ENCODE measurements at places on chromosomes 16 and 17. TPM values are rescaled to one million over a fixed set of nuclear protein-coding genes. Genes with fewer than 3 reads are reported as not detected.

- no peak for DNase-seq
These were observed 15.4 kb upstream of the KRT24 start for GRCh38 chr17:40718930-40719329.

DNA sequence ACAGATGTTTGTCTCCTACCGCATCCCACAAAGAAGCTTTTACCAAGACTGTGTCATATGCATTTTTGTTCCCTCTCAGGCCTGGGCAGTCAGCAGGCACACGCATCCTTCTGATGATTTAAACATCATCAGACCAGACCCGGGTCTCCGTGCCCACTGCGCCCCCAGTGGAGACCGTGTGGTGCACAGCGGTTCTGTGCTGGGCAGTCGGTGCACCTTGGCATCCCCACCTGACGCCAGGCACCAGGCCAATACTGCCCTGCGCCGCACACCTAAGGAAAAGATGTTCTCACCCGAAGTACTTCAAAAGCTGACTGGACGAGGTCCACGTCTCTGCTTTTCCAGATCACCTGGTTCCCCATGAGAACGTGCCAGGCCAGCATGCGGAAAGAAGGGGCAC lies 10.6 kb upstream of the PLD6 start:
- no peak for DNase-seq

DNA sequence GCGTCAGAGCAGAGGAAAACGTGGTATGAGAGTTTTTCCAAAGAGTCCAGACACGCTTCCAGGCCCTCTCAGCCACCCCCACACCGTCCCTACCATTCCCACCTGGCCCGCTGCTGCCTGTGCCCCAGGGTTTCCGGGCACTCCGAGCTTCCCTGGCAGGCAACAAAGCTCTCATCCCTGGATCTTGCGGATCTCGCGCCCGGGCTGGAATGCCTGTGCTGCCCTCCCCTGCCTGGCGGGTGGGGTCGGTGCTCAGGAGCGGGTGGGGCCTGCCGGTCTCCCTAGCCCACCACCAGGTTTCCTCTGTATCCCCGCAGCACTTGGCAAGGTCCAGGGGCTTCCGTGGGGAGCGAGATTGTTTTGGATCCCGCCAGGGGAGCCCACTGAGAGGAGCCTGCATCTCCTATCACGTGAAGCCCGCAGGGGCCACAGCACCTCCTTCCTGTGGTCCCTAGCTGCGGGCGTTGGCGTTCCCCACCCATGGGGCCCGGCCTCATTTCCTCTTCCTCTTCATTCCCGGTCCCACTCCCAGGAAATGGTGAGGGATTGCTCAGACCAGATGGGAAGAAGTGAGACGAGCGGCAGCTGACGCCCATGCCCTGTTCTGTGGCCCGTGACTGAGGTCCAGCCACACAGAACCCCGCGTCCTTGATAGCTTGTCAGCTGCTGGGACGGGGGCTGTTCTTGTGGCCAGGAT lies 11.0 kb downstream of the TBC1D24 start:
- no peak for DNase-seq

- DNase-seq, result no peak
These were observed 12.2 kb downstream of the BANP start for GRCh38 chr16:87963400-87963799.

DNA sequence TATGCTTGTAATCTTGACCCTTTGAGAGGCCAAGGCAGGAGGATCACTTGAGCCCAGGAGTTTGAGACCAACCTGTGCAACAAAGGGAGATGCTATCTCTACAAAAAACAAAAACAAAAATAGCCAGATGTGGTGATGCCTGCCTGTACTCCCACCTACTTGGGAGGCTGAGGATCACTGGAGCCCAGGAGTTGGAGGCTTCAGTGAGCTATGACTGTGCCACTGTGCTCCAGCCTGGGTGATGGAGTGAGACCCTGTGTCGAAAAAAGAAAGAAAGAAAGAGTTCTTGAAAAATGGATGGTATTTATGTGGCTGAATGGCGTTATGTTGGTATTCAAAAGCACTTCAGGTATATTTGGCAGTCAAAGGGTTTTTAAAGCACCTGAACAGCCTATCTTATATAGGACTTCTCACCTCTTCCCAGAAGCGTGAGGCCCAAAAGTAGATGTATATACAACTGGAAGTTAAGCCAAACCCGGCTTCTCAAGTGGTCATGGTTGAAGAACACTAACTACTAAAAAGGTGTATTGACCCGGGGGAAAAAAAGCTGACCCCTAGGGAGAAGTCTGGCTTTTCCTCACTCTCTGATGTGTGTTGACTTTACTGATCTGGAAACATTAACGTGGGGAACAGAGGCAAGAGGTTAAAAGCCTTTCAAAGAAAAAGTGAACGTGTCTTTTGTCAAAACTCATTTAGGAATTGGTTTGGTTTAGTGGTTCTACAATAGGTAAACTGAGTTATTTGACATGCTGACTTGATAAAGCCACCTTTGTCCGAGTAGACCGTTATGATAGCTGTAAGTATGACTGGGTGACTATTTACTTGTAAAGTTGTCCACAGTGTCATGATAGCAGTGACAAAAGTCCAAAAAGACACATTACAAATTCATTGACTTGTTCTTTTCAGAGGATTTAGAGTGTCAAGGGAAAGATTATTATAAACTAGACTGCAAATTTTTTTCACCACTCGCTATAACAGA lies 183.4 kb downstream of the IRX3 start:
- no peak for DNase-seq

- no peak for DNase-seq
These were observed 19.1 kb upstream of the HEXD start for GRCh38 chr17:82399041-82399441.

DNA sequence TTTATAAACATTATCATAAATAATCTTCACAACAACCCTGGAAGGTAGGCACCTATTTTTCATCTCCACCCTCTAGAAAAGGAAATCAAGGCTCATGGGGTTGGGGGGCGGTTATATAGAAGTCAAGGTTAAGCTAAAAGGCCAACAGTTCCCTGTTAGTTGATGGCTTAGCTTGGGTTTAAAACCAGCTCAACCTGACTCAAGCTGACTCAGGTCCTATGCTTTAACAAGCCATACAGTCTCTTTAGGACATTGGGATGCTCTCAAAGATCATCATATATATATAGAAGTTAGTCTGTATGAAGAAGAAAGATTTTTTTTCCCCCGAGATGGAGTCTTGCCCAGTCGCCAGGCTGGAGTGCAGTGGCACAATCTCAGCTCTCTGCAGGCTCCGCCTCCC lies 44.8 kb upstream of the MED13 start:
- DNase-seq, result no peak

Gene SERPINF2
- total RNA-seq, result 2.5 TPM

Gene MYH1
- not detected for total RNA-seq

Measured in HCT116 (cell line).